Mesenteric fat pad (tissue), 1 donor: ENCODE measurements at places on chromosomes 5 and 9.

- no peak for DNase-seq
Observed at GRCh38 chr5:37207802-37208201, 41.4 kb downstream of the CPLANE1 start.

DNA sequence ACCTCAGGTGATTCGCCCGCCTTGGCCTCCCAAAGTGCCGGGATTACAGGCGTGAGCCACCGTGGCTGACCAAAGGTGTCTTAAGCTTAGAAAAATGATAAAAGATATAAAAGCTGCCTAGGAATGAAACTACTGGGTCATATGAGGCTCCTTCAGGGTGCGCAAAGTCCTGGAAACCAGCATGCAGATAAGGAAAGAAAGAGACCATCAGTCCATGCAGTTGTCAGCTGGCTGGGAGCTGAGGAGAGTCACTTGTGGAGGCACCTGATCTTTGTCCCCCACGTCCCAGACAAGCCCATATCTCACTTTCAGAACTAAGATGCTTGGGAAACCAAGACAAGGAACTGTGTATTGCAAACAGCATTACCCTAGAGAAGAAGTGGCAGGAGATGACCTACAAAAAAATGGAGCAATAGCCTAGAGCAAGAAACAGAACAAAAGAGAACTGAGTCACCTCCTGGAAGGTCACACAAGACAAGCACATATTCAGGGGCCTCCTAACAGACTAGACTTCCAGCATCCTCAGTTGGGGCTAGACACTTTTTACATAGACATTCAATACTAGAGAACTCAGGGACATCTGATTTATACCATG is 2.8 kb upstream of the CCDC125 start:
- DNase-seq, result peak; percentile 51

DNA sequence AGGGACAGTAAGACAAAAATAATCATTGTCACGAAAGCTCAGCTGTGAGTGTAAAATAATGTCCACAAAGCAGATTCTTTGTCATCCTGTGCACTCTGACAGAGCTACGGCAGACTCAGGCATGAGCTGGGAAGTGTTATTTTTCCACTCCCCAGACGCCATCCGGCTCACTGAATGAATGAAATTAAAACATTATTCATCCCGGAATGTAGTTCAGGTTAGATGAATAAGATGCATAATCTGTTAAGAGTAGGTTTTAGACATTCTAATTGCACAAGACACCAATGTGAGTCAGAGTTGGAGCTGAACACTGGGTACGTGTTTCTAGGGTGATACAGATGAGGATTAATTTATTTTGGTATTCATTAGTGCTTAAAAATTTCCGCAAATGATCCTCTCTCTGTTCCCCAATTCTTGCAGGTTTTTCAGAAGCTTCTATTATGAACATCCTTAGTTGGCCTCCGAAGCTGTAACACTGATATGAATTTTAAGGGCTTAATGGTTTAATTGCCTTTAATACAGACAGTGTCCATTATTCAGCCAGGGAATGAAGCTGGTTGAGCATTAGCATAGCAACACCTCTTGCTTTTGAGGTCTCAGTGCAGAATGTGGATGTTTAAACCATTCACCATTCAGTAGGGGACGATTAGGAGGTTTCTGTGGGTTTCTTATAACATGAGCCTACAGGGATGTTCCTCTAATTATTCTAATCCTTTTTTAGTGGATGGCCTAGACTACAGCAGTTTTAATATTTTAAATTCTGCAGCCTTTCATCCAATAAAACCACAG is 65.6 kb upstream of the FRRS1L start:
- DNase-seq, result no peak

DNA sequence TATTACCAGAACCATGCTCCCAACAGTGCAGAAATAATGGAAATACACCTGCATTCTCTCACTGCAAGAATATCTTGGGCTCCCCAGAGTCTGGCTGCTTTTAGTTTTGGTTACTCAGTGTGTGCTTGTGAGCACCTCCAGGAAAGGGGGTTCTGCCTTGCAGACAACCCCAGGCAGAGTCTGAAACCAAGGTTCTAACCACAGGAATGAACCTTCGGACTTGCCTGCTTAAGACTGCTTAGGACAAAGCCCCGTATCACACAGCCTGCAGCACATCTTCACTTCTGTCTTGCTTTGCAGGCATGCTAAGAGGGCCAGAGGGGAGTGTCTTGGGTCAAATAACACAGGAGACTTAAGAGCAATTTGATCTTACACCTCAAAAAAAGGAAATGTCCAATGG is 94.8 kb upstream of the SPATA31C2 start:
- DNase-seq, result no peak

- DNase-seq, result no peak
Observed at GRCh38 chr5:113663879-113664541, 150.5 kb downstream of the YTHDC2 start.

- no peak for DNase-seq
Observed at GRCh38 chr5:22965960-22966359, 112.8 kb upstream of the CDH12 start.

DNA sequence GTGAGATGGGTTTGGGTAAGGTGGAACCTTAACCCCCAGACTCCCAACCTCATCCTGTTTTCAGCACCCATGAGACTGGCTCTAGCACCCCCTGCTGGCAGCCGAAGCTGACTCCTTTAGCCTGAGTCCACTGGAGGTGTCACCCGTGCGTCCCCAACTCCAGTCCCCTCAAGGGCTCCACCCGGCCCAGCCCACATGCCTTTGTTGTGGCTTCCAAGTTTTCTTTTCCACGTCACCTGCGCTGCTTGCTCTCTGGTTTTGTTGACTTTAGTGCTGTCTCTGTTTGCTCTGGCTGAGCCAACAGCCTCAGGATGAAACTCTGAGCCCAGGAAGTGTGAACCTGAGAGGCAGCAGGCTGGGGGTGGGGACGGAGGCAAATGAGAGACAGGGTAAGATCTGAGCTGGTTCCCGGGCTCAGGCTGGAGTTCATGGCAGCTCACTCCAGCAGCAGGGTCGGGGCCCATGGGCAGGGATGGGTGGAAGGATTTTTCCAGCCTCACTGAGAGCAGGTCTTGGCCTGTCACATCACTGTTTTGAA is 13.2 kb upstream of the AQP7 start:
- no peak for DNase-seq

- no peak for DNase-seq
Observed at GRCh38 chr9:90099262-90099963, 494.6 kb downstream of the GADD45G start.

- DNase-seq, result no peak
Observed at GRCh38 chr9:101567725-101568350, 26.9 kb downstream of the PPP3R2 start.

- no peak for DNase-seq
Observed at GRCh38 chr9:129990269-129991010, 52.5 kb downstream of the FNBP1 start.

DNA sequence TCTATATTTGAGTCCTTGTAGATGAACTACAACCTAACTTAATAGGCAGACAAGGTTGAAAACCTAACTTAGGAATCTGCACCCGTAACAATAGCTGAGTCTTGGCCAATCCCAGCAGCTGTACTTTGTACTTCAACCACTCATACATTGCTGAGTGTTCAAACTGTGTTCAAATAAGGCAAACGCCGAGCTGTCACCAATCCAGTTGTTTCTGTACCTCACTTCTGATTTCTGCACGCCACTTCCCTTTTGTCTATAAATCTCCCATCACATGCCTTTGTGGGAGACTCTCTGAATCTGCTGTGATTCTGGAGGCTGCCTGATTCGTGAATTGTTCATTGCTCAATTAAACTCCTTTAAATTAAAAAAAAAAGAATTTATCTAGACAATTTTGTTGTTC is 167.8 kb upstream of the TUT7 start:
- no peak for DNase-seq

DNA sequence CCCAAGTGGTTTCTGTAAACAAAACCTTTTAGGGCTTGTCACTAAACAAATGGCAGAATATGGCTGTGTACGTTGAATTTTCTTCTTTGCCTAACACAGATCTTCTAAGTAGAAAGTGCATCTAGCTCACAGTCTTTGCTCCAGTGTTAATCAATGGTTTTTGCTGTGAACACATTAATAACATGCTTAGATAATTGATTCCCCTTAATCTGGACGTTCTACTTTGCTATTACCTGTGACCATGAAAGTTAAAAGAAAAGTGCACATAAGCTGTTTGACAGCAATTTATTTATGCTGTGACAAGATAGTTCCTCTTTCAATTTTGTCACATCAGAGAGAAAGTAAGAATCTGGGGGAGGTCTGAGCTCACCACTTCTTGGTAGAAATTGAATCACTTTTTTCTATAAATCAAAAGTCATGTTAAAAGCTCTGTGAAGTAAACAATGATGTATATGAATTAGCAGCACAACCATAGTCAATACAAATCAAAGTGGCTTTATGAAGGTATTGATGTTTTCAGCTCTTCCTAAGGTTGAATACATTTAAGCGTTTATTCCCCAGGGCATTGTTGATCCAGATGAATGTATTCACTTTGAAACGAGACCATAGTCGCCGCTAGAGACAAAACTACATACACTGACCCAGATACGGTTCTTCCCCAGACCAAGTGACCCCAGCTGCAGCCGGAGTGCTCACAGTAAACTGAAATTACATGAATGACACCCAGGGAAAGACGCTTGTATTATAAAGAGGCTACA is 174.6 kb upstream of the ZNF608 start:
- DNase-seq, result no peak

GRCh38 chr5:65913519-65913918 is 12.9 kb upstream of the ERBIN start:
- DNase-seq, result no peak

GRCh38 chr5:178113141-178113787 is at the start of gene N4BP3:
Gene N4BP3 (plus strand): TSS chr5:178113532. CDS start chr5:178119584, 6,052 bp downstream.
- no peak for DNase-seq

- DNase-seq, result no peak
Observed at GRCh38 chr5:38795986-38796741, 49.6 kb upstream of the OSMR start.

- no peak for DNase-seq
Observed at GRCh38 chr5:158857371-158857770, 242.3 kb downstream of the EBF1 start.

DNA sequence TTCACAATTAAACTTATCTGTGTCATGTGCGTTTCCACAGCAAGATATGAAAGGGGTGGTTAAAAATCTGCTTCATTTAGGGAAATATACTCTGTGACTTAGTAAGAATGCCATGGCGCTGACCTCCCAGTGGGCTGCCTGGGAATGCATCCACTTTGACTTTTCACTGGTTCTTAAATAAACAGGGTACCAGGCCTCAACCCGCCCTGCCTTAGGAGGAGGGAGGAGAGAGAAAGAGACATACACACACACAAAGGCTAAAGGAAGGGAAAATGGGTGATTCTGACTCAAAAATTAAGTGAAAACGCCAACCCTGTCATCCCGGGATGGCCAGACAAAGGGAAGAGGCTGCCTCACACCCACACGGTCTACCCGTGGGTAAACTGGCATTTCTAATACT is 122.1 kb downstream of the EBF1 start:
- no peak for DNase-seq

- DNase-seq, result no peak
Observed at GRCh38 chr9:105693435-105694189, 729 bp upstream of the TMEM38B start.

GRCh38 chr9:35948901-35949318 is 9.0 kb downstream of the OR2S2 start:
- no peak for DNase-seq

GRCh38 chr5:95777441-95777840 is 45.1 kb downstream of the GLRX start:
- DNase-seq, result no peak

DNA sequence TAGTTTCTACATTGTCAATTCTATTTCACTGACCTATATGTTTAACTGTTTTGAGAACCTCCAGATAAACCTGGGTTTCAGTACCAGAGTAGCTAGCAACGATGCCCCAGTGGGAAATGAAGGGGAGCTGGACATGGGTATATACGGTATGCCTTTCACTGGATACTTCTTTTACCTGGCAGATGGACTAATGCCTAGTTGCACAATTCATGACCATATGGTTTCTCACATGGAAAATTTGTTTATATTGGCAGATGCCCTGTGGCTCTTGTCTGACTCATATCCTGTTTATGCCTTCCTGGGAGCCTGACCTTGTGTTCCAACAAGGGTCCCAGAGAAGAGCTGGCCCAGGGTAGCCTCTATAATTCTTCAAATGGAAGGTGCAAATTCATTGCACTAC is 144.1 kb downstream of the MAT2B start:
- DNase-seq, result no peak

DNA sequence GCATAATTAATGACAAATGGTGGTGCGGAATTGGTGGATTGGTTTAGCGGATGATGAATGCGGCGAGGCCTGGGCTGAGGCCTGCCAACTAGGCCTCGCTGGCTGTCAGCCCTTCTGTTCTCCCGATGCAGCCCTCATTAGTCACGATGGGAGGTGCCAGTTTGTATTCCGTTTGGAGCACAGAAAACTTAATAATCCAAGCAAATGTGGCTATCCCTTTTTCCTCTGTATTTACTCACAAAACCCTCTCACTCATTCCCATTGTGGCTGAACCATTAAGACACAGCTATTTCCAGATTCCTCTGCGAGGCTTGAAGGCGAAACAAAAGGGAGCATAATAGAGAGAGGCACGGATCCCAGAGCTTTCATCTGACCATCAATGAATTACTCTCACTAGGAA is 114.3 kb downstream of the MVB12B start:
- DNase-seq, result no peak

DNA sequence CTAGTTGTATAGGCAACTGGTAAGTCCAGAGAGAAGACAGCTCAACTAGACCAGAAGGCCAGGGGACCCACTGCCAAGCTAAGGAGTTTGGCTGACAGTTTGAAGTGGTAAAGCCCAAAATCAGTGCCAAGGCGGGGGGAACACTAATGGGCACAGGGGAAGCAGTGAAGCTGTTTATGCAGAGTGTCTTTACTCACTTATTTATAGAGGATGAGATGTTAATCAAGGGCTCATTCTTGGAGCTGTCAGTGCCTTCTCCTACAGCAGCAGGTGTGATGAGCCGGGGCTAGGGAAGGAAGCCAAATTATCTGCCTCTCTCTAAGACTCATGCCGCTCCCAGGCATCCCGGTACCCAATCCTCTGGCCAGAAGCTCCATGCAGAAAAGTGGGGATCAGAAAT is 75.2 kb upstream of the GALNT10 start:
- no peak for DNase-seq

GRCh38 chr9:78599926-78600325 is 303.0 kb downstream of the PSAT1 start:
- no peak for DNase-seq

GRCh38 chr5:154265197-154265773 is 74.8 kb downstream of the GALNT10 start:
- no peak for DNase-seq

- DNase-seq, result no peak
Observed at GRCh38 chr5:95862671-95863382, 40.3 kb upstream of the GLRX start.

DNA sequence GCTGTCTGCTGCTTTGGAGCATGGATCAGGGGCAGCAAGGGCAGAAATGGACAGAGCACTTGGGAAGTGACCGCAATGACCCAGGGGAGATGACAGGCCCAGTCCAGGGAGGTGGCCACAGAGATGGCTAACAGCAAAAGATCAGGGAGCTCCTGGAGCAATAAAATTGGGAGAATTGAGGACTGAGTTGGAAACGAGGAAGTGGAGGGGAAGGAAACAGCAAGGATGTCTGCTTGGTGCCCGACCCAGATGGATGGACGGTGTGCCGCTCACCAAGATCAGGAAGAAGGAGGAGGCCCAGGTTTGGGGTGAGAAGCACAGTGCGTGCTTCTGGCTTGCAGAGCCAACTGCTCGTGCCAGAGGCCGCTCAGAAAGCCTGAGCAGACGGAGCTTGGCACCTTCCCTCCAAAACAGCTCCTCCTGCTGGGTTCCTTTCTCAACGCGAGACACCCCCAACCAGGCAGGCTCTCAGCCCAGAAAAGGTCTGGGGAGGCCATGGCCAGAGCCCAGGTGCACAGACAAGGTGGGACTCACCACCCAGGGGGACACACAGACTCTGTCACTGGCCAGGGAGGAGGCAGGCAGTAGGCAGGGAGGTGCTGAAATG is 1.7 kb upstream of the SLC34A1 start:
- DNase-seq, result no peak
